Activated CD4-positive, CD25-positive, alpha-beta regulatory T cell treated with anti-CD3 and anti-CD28 coated beads, Interleukin-2, amount 50 U/mL, for 16 hours (primary cell): ENCODE measurements at places on chromosomes 3 and 15.

GRCh38 chr3:109656225-109656624, 318.9 kb upstream of the DPPA4 start:
- no peak for DNase-seq

DNA sequence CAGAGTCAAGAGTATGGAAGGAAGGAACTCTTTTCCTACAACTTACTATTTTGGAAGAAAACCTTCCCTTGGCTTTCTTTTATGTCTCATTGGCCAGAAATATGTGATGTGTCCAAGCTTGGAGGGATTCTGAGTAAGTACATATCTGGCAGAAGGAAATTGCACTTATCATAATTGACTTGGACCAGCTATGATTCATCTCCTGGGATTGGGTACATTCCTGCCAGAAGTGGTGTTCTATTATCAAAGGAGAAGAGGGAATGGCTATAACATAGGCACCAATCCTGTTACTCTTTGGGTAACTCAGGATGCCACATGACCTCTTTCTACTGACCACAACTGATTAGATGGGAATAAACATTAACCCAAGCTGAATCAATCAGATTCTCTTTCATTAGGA, 13.5 kb upstream of the DAZL start:
- no peak for DNase-seq

DNA sequence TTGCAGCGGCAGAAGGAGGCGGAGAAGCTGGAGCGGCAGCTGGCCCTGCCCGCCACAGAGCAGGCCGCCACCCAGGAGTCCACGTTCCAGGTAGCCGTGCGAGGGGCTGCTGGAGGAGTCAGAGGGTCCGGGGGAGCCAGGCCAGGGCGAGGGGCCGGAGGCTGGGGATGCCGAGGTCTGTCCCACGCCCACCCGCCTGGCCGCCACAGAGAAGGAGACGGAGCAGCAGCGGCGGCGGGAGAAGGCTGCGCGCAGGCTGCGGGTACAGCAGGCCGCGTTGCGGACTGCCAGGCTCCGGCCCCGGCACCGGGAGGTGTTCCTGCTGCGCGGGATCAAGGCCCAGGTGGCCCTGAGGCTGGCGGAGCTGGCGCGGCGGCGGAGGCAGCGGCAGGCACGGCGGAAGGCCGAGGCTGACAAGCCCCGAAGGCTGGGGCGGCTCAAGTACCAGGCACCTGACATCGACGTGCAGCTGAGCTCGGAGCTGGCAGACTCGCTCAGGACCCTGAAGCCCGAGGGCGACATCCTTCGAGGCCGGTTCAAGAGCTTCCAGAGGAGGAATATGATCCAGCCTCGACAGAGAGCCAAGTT, 625.0 kb downstream of the MCTP2 start:
- DNase-seq, result no peak

DNA sequence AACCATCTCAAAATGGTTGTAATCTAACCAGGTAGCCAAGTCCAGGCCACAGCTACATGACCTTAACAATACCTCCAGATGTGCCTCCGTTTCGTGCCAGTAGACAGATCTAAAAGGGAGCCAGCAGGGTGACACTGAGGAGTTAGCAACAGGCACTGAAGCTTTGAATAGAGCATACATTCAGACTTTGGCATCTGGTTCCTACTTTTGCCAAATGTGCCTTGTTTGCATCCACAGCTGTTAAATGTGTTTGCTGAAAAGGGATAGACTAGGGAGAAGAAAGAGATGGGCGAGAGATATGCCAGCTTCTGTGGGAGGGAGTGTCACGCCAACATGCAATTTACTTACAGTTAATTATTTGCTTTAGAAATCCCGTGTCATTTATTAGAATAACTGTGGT, 1433.9 kb upstream of the CADM2 start:
- no peak for DNase-seq

DNA sequence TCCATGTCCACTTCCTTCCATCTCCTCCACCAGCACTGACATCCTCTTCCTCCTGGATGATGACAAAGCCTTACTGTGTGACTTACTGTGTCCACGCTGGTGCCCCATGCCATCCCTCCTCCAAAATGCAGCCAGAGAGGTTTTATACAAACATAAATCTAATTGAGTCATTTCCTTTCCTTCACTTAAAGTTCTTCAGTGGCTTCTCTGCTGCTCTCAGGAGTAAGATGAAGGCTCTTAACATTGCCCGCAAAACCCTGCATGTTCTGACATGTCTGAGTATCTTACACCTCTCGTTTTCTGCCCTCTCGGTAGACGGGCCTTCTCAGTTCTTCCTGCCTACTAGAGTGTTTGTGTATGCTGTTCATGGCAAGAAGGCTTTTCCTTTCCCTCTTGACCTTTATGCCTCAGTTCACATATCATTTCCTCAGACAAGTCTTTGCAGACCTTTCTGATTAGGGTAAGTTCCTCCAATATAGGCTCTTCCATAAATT, 175.5 kb downstream of the CFAP20DC start:
- no peak for DNase-seq

GRCh38 chr3:20564966-20565365, 379.0 kb upstream of the SGO1 start:
- DNase-seq, result no peak

DNA sequence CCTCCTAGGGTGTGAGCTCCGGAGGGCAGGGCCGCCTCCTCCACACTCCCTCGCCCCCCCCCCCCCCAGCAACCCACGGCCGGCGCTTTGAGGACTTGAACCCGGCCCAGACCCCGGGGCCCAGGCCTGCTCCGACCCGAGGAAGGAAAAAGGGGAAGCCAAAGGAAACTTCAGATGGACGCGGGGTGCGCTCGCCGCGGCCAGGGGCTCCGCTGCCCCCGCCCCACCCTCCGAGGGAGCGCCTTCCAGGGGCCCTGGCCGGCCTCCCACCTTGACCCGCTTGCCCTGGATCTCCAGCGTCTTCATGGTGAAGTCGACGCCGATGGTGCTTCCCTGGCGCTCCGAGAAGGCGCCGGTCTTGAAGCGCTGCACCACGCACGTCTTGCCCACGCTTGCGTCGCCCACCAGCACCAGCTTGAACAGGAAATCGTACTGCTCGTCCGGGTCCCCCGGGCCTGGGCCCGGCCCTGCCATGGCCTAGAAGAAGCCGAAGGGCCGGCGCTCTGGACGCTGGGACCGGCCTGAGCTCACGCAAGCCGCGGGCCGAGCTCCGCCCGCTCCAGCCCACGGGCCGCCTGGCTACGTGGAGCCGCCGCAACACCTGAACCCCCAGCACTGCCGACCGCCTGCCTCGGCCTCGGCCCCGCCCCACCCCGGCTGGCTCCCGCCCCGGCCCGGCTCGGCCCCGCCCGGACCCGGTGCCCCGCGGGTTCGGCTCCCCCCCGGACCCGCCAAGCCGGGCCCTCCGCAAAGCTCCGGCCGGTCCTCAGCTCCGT, 400 bp downstream of the RAB43 start:
- no peak for DNase-seq

GRCh38 chr15:65226221-65226620, 14.9 kb upstream of the CILP start:
- no peak for DNase-seq

DNA sequence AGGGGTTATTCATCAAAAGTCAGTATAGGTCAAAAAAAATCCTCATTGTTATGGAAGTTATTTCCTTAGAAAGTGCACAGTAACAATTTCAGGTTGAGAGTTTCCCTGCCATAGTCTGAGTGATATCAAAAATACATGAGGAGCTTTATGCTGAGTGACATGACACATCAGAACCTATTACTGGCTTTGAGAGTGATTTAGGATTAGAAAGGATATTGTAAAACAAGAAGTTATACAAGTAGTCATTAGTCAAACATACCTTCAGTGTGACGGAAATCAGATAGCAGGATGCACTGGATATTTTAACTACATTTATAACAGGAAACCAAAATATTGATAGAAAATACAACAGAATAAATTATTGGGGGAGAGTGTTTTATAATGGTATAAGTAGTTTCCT, 471.1 kb downstream of the VGLL3 start:
- DNase-seq, result no peak

DNA sequence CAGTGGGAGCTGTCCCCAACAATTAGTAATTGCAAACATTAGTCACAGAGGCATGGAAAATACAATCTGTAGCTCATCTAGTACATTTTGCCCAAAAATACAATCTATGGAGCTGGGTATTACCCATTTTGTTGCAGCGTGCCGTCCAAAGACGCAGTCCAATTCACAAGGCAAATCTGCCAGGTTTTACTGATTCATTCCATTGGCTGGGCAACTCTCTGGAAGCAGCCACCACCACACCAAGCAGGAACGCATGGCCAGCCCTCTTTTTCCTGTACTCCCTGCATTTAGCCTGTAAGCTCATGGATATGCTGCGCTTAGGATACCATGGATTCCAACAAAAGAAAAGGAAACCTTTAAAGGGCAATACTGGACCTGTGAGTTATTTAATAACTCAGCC, 60.5 kb upstream of the ARRDC4 start:
- no peak for DNase-seq

DNA sequence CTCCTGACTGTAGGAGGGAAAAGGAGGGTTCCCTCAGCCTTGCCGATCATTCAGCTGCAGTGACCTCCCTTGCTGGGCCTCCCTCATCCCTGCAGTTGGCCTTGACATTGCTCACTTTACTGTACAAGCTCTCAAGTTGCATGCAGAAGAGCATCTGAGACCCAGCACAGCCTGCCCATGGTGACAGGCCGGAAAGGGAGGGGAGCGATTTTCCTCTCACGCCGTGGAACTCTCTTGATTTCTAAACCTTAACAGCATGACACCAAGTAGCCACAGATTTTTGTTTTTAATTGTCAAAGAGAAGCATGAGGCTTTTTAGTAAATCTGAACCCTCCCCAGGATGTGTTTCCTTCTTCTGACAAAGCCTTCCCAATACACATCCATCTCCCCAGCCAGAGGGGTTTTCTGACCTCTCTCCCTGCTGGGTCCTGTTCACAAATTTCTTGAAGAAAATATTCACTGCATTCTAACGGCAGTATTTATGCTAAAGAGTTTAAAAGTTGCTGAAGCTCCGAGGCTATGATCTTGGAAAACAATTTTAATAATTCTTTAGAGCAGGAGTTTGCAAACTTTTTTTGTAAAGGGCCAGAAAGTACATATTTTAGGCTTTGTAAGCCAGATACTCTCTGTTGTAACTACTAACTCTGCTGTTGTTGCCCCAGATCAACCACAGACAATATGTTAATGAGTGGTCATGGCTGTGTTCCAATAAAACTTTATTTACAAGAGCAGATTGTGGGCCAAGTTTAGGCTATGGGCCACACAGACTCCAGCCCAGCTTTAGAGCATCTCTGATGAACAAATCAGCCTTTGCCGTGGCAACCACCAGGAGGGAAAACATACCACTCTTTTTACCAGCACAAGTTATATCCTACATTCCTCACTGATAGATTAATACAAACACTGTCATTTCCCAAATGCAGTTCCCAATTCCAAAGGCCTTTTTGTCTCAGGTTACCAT, 34.8 kb downstream of the LMCD1 start:
- DNase-seq, result no peak

DNA sequence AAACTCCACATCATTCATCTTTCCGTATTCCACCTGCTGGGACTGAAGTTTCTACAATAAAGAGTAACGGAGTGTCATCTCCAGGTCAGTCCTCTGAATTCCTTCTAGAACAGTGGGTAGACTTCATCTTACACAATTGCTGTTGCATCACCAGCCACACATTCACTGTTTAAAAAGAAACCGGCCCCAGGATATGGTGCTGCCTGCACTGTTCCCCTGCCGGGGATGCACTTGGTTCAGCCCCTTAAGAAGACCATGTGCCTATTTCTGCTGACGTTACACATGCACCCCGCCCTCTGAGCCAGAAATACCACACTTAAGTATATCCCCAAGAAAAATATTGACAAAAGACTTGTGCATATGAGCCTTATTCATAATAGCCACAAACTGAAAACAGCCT, 233.4 kb downstream of the FEZF2 start:
- no peak for DNase-seq

- DNase-seq, result no peak
These were observed 3.2 kb downstream of the ADCY5 start for GRCh38 chr3:123445702-123446101.

DNA sequence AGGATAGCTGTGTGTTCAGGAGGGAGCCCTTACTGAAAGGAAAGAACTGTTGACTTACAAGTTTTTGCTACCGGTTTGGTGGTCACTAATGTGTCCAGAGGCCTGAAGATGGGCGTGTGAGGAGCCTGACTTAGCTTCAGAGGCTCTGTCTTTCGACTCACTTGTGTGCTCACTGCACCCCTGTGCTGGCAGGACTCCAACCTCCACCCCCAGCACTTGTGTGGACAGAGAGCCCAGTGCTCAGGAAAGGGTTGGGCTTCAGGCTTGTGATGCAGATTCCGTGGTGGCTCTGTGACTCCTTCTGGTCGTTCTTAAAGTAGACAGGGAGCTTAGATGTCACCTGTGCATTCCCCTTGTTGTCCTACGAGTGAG, 100.9 kb downstream of the PGPEP1L start:
- no peak for DNase-seq

- DNase-seq, result no peak
These were observed 44.6 kb downstream of the KIF9 start for GRCh38 chr3:47238017-47238416.

DNA sequence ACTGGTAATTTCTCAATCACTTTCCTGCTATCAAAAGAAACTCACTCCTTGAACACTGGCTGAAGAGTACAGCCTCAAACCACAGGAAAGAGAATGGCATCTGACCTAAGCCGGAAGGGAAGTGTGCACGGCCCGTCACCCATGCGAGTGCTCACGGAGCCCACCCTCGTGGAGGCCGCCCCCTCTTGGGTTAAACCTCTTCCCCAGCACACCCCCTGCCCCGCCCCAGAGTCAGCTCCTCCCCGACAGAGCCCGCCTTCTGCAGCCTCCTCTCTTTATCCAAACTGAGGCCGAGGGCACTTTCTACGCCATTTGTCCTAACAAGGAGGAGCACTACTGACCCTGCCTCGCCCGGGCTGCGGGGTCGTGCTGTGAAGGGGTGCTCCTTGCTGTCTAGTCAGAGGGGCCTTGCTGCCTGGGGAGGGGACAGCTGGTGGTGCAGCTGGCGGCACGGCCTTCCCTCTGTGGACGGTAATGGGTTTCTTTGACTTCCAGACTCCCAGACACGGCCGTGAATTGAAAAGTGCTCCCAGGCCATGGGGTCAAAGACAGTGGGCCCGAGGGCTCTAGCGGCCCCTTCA, 137.7 kb downstream of the NSMCE3 start:
- DNase-seq, result no peak

GRCh38 chr3:27578032-27578431, 93.8 kb upstream of the SLC4A7 start:
- no peak for DNase-seq

DNA sequence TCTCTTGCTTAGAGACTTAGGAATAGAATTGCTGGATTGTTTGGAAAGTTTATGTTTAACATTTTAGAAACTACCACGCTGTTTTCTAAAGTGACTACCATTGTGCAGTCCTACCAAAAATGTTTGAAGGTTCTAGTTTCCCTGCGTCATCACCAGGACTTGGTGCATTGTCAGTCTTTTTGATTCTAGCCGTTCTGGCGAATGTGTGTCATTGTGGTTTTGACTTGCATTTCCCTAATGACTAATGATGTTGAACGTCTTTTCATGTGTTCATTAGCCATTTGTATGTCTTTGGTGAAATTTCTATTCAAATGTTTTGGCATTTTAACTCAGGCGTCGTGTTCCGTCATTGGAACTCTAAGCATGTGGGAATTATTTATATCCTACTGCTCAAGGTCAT, 58.0 kb downstream of the CHD2 start:
- peak; percentile 57 for DNase-seq
